Activated CD8-positive, alpha-beta memory T cell treated with anti-CD3 and anti-CD28 coated beads for 4 hours (primary cell): ENCODE measurements at places on chromosomes 7 and 10.

DNA sequence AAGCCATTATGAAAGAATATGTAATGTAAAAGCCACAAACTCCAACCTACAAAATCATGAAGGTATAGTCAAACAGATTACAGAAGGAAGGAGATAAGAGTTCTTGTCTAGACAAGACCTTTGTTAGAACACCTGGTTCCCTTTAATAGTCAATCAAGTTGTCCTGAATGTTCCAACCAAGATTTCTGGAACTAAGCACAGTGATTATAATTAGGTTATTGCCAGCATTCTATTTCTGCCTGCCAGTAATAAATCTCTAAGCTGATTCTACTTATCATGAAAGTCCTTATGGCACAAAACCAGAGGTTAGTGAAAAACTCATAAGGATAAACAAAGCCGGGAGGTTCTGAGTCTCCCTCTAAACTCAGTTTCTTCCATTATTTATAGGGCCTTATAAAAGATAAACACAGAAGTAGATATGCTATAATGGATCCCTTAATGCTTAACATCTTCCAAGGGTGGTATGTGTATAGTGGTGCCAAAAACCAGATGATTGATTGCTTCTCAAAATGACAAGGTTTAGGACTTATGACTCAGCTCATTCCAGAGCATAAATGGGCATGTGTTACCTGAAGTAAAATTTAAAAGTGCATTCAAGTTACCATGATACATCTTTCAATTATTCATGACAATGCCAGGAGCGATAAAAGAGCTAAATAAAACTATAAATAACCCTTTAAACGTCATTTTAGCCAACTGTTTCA is 237.2 kb downstream of the CSTF2T start:
- no peak for DNase-seq

DNA sequence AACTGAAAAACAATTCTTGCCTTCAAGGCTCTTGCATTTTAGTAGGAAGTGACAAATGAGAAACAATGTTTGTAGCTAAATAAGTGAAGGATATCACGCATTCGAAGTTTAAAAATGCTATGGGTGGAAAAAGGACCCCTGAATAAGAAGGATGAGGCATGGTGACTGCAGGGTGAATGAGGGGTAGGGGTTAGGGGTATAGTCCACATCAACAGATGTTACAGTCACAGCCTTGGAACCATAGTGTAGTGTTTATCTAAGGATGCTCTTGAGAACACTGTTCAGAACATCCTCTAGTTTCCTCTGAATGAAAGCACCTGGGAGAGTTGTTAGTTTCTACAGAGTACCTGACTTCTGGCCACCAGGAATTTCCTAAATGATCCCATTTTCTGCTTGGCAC is 157.0 kb downstream of the RELN start:
- DNase-seq, result no peak

DNA sequence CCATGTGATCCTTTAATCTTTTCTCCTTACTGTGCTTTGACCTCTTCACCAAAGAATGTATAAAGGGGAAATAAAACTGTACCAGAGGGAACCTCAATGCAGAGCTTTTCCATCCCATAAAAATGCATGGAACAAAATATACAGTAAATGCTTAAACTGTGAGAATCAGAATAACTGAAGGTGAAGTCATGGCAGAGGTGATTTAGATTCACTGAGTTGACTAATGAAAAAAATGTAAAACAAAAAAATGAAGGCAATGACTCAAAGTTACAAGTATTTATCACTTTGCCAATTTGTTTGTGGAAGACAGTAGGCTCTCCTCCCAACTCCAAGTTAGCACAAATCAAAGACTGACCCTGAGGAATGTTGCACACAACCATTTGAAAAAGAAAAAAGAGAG is 1331.6 kb upstream of the SORCS1 start:
- no peak for DNase-seq

- DNase-seq, result no peak
These were observed 271.3 kb upstream of the CNTNAP2 start for GRCh38 chr7:145845345-145845744.

DNA sequence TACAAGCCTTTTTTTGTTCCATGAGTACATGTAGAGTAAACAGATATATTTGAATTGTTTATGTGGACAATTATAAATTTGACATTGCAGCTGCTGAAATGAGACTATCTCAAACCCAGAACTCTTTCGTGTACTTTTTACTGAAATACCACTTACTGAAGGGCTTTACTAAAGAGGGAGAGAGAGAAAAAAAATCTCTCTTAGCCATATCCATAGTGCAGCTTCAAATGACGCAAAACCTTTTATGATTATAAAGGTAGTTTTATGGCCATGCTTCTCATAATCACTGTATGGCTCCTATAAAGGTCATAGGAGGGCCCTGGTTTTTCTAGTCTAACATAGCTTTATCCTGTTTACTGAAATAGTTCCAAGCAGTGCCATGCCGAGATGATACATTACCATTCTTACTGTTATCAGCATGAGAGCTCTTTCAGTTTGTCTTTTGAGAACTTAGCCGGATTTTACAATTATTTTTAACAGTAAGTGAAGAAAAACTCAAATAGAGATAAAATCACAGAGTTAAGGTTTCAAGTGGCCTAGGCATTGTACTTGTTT is 35.1 kb downstream of the KCND2 start:
- no peak for DNase-seq

- no peak for DNase-seq
These were observed 206.8 kb downstream of the TPK1 start for GRCh38 chr7:144629011-144629410.
